Stimulated activated CD8-positive, alpha-beta memory T cell treated with anti-CD3 and anti-CD28 coated beads, Interleukin-7, amount 100 ng/mL, for 1 hour (primary cell): ENCODE measurements at places on chromosomes 7 and 10.

DNA sequence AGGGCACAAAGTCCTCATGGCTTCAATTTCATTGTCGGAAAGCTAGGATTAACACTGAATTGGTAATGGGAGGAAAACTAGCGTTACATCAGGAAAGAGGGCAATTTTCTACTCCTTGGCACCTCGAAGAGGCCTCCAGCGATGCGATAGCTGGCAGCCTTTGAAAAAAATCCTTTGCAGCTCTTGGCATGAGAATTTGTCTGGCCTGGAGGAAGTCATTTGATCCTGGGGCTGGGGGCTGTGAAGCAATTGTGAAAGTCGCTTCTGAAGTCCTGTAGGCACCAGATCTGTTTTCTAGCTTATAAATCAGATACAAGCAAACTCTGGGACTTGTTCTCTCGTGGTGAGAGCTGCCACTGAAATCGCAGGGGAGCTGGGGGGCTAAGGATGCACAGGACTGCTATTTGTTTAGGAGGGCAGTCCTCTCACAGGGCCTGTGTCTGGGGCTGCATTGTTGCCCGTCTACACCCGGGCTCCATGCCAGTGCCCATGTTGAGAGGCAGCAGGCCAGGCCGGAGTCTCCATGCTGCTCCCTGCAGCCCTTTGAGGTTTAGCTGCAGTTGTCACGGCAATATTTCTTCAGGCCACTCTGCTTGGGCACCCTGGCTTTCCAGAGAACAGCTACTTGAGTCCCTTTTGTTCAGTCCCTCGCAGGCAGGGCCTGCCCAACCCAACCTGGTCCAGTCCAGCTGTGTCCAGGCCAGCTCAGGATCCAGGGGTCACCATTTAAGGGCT, 206.8 kb upstream of the LYZL1 start:
- no peak for DNase-seq

- DNase-seq, result no peak
These were observed 65.1 kb downstream of the PAXIP1 start for GRCh38 chr7:154937837-154938236.

GRCh38 chr10:112507988-112508387, 61.0 kb downstream of the VTI1A start:
- DNase-seq, result no peak

DNA sequence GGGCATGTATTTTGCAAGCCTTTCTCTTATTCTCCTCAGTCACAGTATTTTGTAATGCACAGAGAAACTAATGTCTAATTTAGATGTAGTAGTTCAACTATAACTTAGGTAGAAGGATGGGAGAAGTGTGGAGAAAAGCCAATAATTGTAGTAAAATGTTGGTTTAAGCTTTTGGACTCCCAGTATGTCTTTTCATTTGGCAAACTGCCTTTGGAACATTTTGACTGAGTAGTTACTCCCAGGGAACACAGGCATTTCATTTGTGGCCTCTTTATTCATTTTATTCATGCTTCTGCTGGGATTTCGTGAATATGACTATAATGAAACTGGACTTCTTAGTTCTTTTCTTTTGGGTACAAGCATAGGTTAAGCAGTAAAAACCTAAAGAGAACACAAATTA, 79.0 kb downstream of the EXOC4 start:
- DNase-seq, result no peak

DNA sequence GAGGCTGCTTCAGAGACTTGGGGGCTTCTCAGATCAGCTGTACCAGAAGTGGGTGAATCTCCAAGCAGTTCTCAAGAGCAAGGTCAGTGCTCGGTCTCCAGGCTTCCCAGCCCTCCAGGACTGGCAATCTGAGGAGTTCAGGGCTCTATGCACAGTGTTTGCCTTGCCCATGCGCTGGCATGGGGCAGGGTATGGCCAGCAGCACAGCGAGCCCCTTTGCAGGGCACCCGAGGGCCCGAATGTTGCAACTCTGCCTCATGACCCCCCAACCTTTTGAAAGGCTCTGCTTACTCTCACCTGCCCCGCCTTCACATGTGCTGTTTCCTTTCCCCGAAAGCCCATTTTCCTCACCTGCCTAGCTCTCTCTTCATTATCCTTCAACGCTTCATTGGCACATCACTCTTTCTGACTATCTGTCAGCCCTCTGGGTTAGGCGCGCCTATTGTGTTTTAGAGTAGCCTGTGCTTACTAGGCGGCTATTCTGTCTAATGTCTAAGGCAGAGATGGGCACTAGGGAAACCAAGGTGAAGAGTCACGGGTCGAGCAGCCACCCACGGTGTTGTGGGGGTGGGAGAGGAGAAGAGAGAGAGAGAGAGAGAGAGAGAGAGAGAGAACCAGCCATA, 83.6 kb downstream of the WDFY4 start:
- DNase-seq, result no peak

- DNase-seq, result no peak
These were observed 202.0 kb upstream of the LRRTM3 start for GRCh38 chr10:66723608-66724400.

DNA sequence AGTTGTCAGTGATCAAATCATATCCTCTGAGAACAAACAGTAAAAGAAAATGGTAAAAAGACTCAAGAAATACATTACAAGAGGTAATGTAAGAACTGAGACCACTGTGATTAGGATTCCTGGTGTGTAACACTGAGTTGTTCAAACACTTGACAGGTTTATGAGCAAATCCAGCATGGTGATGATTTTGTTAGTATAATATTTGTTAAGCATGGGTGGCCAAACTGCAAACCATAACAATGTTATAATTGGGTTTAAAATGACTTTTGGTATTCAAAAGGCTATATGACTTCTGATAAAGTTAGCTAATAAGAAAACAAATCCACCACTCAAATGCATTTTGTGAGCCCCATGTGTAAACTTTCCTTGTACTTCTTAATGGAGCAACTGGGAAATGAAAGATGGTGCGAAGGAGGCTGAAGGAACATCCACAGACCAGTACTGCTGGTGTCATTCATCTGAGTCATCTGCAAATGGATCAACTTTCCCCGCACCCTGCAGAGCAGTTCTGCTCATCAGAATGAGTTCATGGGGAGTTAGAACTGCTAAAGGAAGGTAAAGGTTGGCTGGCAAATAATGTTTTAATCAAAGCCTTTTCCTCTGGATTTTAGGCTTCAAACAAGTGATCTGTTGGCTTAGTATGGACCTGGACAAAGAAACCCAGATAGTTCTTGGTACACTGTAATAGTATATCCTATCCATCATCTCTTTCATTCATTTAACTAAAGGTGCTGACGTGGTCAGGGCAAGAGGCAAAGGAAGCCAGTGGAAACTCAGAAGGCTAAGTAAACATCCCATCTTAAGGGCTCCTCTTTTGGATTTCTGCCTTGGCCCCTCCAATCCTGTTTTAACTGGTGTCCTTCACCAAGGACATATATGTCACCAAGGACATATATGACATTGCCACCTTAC, 45.0 kb downstream of the AFAP1L2 start:
- DNase-seq, result no peak

DNA sequence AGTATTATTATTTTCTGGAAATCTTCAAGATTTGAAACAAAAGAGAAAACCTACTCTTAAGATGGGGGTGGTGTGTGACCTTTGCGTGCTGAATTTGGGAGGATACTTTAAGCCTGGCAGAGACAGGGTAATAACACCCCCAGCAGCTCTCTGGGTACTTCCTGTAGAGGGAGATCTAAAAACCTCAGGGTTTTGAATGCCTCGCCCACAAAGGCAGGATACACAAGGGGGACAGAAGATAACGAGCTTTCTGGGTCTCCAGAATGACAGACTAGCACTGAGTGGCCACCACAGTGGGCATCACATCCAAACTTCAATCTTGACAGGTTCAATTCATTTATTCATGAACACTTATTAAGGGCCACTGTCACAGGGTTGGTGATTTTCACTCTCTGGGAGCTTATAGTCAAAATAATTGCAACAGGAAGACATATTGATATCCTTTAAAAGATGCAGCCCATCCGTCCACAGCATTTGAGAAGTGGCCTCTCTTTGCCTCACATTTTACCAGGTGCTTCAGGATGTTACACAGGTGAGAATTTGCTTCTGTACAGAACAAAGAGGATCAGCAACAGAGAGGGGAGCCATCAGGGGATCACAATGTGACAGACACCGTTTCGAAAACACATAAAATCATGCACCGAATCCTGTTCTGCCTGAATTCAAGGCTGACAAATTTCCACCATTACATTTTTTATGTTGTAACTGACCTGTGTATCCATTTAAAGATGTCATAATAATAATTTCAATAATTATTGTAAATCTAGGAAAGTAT, 14.3 kb downstream of the CPA1 start:
- DNase-seq, result no peak

DNA sequence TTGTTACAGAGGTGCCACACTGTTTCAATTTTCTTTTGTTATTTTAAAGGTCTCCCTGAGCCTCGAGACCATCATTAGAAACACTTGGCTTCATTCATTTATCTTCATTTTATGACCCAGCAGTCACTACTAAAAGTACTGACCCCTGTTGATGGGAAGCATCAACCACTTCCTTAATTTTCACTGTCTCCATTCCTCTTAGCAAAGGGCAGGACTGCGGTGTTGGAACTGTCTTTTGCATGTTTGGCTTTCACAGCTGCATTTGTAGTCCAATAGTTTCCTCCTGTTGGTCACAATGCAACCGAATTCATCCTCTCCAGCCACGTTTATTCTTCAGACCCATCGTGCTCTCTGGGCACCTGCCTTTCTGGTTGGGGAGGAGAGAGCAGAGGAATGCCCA, 46.7 kb upstream of the PDZD8 start:
- DNase-seq, result no peak

DNA sequence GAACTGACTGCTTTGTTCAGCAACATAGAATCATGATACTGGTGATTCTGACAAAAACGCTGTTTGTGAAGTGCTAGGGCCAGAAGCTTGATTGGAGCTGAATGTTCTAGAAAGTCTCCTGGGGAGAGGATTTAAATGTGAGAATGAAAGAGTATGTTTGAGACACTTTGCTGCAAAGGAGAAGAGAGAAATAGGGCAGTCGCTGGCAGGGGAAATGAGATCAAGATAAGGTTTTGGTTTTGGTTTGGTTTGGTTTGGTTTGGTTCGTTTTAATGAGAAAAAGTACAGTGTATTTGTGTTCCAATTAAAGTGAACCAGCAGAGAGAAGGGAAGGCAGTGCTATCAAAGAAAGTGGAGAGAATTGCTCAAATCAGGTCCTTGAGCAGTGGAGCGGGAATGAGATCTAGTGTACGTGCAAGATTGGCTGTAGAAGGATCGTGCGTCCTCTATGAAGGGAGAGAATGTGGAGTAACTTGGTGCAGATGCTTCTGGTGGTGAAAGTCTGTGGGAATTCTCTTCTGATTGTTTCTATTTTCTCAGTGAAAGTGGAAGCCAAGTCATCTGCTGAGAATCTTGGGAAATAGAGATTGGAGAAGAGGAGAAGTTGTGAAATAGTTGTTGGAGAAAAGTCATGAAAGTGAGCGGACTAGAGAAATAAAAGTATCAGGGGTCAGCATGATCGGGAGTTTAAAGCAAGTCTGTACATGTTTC, 270.5 kb downstream of the CCDC3 start:
- no peak for DNase-seq

GRCh38 chr7:80881351-80881900, 37.4 kb downstream of the SEMA3C start:
- no peak for DNase-seq

DNA sequence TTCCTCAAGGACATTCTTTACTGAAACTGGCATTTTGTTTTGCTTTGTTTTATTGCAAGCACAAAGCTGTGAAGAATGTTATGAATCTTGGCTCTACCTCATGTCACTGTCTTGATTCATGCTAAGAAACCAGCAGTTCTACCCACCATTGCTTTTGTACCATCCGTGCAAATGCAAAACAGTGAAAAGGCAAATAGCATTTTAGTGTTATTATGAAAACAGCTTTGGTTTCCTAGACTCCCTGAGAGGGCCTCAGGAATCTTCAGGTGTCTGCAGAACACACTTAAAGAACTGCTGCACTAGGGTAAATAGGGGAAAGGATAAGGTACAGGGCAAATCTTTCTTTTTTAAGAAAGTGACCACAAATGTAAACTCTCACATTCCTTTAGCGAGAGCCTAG, 318.9 kb downstream of the AHR start:
- no peak for DNase-seq

DNA sequence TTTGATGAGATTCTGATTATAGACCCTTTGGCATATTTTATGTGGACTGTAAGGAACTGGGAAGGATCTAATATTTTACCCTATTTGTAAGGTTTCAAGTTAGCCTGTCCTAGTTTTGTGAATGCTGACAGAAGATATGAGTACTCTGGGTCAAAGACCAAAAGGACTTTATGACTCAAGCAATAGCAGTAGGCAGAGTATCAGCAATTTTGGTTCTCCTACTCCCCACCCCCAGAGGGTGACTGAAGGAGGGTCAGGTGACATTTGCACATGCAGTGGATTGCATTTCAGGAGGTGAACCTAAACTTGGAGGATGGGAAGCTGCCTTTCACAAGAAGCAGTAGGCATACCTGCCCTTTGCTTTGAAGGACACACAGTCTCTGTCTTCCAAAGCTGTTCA, 84.0 kb upstream of the KLF6 start:
- DNase-seq, result no peak

DNA sequence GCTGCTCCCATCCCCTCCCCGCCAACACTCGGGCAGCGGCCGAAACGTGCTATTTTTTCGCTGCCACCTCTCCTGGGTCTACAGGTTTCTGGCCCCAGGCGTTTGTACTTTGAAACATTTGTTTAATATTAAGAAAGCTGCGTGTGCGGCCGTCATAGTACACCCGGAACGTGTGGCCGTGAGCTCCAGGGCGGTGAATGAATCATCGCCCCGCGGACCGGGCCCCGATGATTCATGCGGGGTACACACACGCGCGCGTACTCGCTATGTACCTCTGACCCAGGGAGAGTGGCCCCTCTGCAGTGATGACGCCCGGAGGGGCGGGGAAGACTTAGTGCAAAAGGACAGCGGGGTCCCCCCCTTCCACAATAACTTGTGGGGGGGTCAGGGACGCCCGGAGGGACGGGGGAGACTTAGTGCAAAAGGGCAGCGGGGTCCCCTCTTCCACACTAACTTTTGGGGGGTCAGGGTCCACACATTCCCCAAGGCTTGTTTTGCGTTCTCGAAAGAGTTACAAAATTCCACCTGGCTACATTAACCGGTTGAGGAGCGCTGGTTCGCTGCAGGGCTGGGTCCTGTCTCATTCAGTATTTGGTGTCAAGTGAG, 56.5 kb upstream of the PCGF5 start:
- peak; percentile 42 for DNase-seq

GRCh38 chr10:79027147-79028055, 41.4 kb upstream of the ZMIZ1 start:
- DNase-seq, result no peak
